Iris pigment epithelial cell (primary cell): ENCODE measurements at places on chromosomes 4 and X.

GRCh38 chrX:32016195-32016594 lies 944.4 kb upstream of the FTHL17 start:
- DNase-seq, result no peak

DNA sequence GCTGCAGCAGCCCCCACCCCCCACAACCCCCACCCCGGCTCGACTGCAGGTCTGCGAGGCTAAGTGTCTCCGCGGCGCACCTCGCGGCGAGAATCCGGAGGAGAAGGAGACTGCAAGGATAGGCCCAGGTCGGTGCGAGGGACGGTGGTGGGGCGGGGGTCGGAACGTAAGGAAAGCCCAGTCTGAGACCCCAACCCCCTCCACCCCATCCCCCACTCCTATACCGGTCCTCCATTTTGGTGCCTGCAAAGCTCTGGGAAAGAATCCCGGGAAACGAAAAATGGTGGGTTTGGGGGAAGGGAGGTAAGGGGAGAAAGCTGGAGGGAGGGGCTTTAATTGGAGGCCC lies 614 bp downstream of the BEX3 start:
- DNase-seq, result no peak

GRCh38 chrX:81278616-81279015 lies 76.7 kb downstream of the SH3BGRL start:
- DNase-seq, result no peak

DNA sequence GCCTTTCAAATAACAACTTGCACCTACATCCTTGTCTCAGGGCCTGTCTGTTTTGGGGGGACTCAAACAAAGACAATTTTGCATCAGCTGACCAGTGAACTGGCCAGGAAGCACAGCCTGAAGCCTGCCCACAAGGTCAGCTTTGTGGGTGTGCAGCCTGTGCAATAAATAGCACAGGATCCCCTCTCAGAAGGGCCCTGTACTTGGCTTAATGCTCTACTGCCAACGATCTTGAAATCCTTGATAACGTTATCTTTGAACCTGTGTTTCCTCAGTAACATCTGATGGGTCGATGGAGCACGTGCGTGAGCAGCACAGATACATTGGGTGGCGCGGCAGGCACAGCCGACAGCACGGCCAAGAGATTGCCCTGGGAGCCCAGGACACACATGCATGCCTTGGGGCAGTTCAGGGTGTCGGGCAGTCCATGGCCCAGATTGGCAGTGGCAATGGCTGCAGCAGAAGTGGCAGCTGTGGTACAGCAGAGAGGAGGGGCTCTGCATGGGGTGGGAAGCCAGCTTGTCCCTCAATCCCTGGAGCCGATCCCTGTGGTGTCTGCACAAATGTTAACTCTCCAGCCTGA lies 58.8 kb upstream of the ATP6AP2 start:
- no peak for DNase-seq

DNA sequence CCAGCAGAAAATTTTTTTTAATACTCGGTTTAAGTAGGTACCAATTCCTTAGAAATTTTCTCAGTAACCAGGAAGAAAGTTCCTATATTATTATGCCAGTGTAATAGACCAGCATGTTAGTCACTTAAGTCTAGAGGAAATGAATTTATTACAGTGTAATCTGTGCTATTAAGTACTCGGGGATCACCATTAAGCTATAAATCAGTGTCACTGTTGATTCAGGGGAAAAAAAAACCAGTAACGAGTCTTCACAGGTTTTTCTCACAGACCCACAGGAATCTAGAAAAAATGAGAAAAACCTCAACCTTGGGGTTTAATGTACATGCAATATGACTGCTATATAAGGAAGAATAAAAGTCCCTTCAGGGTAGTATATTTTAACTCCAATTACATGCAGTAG lies 138.3 kb upstream of the IL1RAPL2 start:
- DNase-seq, result no peak

GRCh38 chr4:87698394-87698793 lies 48.3 kb downstream of the DMP1 start:
- no peak for DNase-seq

- DNase-seq, result no peak
These were observed 101.9 kb upstream of the SLC7A11 start for GRCh38 chr4:138344054-138344453.

GRCh38 chr4:179595671-179596410 lies 2153.6 kb upstream of the AGA start:
- DNase-seq, result peak; percentile 40
